Right hindlimb (tissue), 1 donor: ENCODE measurements at places on chromosomes 16 and 17.

DNA sequence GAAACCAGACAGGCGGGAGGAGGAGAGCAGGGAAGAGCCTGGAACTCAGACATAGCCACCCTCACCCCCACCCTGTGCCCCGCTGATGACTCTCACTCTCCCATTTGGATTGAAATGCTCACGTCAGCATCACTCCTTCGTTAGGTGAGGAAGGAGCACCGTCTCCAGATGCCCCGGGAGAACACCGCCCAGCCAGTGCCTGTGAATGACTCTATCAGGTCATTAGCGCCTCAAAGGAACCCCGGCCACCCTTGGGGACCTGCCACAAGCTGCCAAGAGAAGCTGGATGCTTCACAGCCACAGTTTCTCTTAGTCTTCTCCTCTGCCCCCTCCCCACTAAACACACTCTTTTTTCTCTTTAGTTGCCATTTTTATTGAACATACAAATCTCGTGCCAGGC lies 66.0 kb downstream of the CACNG3 start:
- DNase-seq: no peak

DNA sequence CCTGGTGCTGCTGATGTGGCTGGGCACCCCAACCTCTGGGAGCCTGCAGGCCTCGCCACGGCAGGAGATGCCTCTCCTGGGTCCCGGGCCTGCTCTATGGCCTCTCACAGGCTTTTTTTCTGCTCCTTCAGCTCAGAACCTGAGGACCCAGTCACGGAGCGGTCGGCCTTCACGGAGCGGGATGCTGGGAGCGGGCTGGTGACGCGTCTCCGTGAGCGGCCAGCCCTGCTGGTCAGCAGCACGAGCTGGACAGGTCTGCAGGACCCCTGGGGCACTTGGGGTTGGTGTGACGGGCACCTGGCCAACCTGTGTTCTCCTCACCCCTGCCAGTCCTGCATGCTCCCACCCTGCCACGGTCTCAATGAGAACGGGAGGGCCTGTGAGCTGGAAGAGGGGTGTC lies 7.0 kb downstream of the ALG1 start:
- DNase-seq: no peak

DNA sequence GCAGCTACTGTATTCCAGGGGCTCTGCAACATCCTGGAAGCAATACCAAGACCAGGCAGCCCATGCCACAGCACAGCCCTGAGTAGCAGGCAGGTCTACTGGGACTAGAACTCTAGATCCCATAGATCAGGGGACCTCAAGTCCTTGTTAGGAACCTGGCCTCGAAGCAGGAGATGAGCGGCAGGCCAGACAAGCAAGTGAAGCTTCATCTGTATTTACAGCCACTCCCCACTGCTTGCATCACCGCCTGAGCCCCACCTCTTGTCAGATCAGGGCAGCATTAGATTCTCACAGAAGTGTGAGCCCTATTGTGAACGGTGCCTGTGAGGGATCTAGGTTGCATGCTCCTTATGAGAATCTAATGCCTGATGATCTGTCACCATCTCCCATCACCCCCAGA lies 295.7 kb upstream of the TNRC6C start:
- no peak for DNase-seq

GRCh38 chr17:79088247-79088996 lies 13.8 kb downstream of the ENGASE start:
- no peak for DNase-seq

GRCh38 chr17:66449418-66449977 lies 147.1 kb downstream of the PRKCA start:
- no peak for DNase-seq

DNA sequence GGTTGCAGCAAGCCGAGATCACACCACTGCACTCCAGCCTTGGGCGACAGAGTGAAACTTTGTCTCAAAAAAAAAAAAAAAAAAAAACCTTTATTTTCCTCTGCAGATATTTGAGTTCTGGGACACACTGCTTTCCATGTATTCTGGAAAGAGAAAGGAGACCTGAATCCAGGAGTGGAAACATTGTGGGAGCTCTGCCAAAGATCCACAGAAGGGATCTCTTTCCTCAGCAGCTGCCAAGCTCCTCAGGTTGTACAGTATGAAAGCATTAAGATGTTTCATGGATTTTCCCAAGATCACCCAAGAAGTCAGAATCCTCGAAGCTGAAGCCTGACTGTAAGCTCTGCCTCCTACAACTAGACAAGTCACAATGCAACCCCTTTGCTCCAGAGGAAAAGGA lies 13.5 kb downstream of the NPRL3 start:
- DNase-seq: no peak

DNA sequence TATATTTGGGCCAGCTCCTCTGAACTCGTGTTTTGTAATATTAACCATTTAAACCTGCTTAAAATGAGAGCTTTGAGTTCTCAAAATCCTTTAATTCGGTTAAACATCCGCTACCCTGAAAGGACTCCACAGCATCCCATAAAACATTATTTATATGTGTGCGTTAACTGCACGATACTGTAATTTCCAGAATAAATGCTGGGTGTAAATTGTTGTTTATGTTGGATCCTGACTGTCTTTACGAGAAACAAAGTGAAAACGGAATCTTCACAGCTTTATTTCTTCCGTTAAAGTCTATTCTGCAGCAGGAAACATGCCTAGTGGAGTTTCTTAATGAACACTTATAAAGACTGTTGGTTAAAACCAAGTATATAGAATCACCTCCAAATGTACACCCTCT lies 143.4 kb downstream of the SNX11 start:
- DNase-seq: no peak

- no peak for DNase-seq
Measured at GRCh38 chr16:53111078-53111791, 56.4 kb downstream of the CHD9 start.
